CD4-positive, alpha-beta T cell treated with Interleukin-6 at 100 ng/mL for 8 hours (primary cell): ENCODE measurements at places on chromosomes 3 and 15.

GRCh38 chr3:157999246-157999645, 107.0 kb downstream of the SHOX2 start:
- DNase-seq = no peak

DNA sequence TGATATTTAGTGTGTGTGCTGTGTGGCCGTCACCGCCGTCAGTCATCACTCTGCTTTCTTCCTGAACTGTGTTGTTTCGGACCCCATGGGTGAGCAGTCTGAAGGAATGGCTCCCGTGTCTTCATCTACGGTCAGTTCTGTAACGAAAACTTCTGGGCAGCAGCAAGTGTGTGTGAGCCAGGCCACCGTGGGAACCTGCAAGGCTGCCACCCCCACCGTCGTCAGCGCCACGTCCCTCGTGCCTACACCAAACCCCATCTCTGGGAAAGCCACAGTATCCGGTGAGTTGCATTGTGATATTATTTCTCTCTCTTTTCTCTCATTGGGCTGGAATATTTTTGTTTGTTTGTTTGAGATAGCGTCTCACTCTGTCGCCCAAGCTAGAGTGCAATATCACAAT, 34.7 kb downstream of the MAP6D1 start:
- DNase-seq = no peak

DNA sequence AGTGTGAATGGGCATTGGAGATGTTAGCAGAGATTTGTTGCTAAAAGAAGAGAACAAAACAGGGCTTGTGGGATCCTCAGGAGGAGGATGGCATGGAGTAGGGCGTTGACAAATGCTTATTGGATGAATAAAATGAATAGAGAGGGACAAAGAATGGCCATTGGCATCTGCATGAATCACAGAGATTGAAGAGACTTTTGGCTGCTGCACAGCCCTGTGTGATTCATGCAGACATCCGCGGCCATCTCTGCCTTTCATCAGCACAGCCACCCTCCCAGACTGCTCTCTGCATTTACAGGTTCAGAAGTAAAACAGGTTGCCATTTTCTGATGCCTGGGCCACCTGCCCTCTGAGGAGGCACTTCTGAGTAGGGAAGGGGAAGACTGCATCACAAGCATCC, 397.9 kb downstream of the EPHB1 start:
- no peak for DNase-seq

- DNase-seq = no peak
Observed at GRCh38 chr15:29968895-29969561, 113.7 kb upstream of the GOLGA8J start.

- DNase-seq = no peak
Observed at GRCh38 chr15:66595931-66596545, 30.2 kb upstream of the LCTL start.

- DNase-seq = no peak
Observed at GRCh38 chr3:183032880-183033555, 52.7 kb upstream of the DCUN1D1 start.
